HFFc6 (cell line): ENCODE measurements at places on chromosomes 1 and 21.
A peak's percentile ranks its signal among the peaks of the same experiment; 100 is the strongest.

- H3K4me1 ChIP-seq: peaks cover 78% of the 10 kb centered on the region
- no peak for DNase-seq
- H3K27ac ChIP-seq: no peak overlapping the region
- peaks cover 12% of the 10 kb centered on the region for H3K27me3 ChIP-seq
These were observed 423 bp downstream of the SLAMF8 start for GRCh38 chr1:159827102-159827490.

DNA sequence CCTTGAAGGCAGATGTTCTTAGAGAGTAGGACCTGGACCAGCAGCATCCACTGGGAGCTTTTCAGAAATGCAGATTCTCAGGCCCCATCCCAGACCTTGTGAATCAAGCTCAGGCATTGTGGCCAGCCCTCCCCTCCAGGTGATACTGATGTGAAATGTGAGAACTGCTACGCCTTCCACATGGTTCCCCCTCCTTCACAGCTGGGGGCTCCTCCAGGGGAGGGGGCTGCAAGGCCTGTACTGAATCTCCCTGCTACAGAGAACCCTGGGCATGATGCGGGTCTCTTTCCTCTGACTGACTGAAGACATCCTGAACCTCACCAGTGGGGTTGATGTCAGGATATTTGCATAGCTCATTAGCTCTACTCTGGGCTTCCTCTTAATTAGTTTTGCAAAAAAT lies 141.8 kb upstream of the CSF3R start:
- peaks cover 11% of the 10 kb centered on the region for H3K27me3 ChIP-seq
- no peak overlapping the region for H3K27ac ChIP-seq
- H3K4me3 ChIP-seq: no peak overlapping the region
- DNase-seq: no peak
- H3K4me1 ChIP-seq: no peaks in the 10 kb centered on the region

DNA sequence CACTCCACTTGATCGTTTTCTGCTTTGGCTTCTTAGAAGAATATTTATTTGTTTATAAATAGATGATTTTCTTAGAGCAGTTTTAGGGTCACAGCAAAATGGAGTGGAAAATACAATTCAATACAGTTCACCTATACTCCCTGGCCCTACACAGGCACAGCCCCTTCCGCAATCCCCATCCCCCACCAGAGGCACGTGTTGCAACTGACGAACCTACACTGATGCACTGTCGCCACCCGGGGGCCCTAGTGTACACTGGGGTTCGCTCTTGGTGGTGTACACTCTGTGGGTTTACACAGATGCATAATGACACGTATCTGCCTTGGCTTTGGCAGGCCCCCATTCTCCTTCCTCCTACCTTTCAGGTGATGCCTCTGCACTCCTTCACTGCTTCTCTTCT lies 8.0 kb downstream of the ECHDC2 start:
- no peaks in the 10 kb centered on the region for H3K4me1 ChIP-seq
- H3K27me3 ChIP-seq: peaks cover 3% of the 10 kb centered on the region; the same call in 1 of the 2 replicates
- no peak overlapping the region for H3K4me3 ChIP-seq
- DNase-seq: no peak

GRCh38 chr1:41461790-41462679 lies 22.4 kb downstream of the EDN2 start:
- H3K4me3 ChIP-seq: no peak overlapping the region
- H3K27me3 ChIP-seq: peaks cover 20% of the 10 kb centered on the region
- H3K4me1 ChIP-seq: peaks cover 11% of the 10 kb centered on the region
- DNase-seq: no peak
- H3K27ac ChIP-seq: no peak overlapping the region
- H3K36me3 ChIP-seq: no peaks in the 10 kb centered on the region

DNA sequence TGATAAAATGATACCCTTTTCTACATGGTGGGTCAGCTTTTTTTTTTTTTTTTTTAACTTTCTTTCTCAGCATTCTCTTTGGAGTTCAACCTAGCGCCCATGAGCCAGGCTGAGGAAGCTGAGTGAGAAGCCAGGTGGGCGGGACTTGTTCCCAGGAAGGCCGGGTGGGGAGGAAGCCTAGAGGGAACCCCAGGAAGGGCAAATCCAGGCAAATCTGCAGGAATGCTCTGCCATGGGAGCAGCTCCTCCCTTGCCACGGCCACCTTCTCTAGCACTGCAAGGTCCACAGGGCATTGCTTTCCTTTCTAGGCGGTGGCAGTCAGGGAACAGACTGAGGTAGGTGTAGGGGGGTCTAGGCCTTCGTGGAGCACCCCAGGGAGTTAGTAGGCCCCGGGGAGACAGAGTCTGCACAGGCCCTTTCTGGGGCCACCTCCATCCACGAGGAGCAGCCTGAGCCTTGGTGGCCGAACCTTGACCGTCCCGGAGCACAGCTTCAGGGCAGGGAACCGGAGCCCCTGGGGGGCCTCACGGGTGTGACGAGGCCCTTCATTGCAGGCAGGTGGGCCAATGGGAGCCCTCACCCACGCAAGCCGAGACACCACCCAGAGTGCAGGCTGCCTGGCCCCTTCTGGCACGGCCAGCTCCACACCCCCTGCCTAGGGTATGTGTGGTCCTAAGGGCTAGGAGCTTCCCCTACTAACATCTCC lies 18.2 kb upstream of the CCDC27 start:
- no peak for DNase-seq
- H3K27me3 ChIP-seq: peaks cover 13% of the 10 kb centered on the region
- H3K27ac ChIP-seq: no peak overlapping the region
- no peak overlapping the region for H3K4me3 ChIP-seq
- H3K4me1 ChIP-seq: no peaks in the 10 kb centered on the region
- no peaks in the 10 kb centered on the region for H3K36me3 ChIP-seq

DNA sequence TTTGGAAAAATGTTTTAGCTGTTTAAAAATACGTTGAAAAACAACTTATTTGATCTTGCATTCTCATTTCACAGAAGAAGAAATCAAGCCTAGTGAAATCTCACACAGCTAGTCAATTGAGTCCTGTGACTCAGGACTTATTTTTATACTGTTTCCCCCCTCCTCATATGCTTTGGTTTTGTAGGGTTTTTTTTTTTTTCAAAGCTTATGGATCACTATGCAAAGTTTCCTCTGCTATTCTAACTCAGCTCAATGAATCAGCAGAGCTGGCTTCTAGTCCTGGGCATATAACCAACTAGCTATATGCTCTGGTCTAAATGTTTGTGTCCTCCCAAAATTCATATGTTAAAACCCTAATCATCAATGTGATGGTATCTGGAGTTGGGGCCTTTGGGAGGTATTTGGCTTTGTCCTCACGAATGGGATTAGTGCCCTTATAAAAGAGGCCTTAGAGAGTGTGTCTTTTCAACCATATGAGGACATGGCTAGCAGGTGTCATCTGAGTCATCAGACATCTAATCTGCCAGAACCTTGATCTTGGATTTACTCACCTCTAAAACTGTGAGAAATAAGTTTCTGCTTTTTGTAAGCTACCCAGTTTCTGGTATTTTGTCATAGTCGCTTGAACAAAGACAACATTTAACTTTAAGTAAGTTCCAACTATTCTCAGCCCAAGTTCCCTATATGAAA lies 317.2 kb upstream of the C1orf87 start:
- no peak overlapping the region for H3K27ac ChIP-seq
- H3K27me3 ChIP-seq: no peaks in the 10 kb centered on the region
- DNase-seq: no peak
- H3K4me1 ChIP-seq: no peaks in the 10 kb centered on the region
- no peaks in the 10 kb centered on the region for H3K36me3 ChIP-seq
- H3K4me3 ChIP-seq: no peak overlapping the region

DNA sequence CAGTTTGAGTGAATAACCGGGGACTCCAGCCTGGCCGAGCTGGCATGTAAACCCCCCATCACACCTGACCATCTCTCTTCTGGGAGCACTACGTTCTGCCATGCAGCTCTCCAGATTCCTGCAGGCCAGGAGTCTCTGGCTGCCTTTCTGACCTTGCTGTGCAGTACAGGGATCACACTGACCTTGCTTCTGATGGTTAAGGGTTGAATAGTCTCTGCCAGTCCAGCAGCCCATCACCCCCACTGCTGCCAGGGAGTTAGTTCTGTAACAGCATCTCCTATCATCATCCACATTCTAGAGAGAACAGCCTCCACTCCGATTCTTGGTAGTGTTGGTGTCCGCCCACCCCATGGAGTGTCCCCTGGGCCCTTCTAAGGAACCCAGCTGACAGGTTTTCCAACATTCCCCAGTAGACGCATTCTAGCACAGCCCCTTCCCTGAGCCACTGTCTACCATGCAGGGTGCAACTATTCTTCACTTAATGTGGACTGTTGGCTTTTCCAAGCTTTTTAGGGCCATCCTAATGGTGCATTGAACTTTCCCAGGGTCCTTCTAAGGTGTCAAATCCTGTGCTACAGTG lies 109.8 kb downstream of the RIPK4 start:
- H3K4me3 ChIP-seq: no peak overlapping the region
- H3K4me1 ChIP-seq: peaks cover 29% of the 10 kb centered on the region
- H3K36me3 ChIP-seq: no peaks in the 10 kb centered on the region; the same call in 1 of the 2 replicates
- H3K27me3 ChIP-seq: peaks cover 9% of the 10 kb centered on the region

DNA sequence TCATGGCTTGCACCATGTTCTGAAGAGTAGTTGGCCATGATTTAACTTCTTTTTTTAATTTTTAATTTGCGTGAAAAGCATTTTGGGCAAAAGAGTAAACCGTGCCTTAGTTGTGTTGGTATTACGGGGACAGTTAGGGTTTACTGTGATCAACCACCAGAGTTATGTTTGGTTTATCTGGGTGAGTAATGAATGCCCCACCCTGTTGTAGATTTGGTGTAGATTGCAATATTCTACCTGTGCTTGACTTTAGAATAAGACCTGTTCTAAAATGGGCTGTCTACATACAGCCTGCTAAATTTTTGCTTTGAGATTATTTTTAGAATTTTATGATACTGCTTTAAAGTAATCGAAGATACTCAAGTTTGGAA lies 1.4 kb downstream of the USP25 start:
- DNase-seq: no peak
- peaks cover 7% of the 10 kb centered on the region for H3K27me3 ChIP-seq
- H3K27ac ChIP-seq: peak overlapping the region; percentile 83; the same call in 1 of the 2 replicates
- H3K4me1 ChIP-seq: peaks cover 32% of the 10 kb centered on the region
- peak overlapping the region; percentile 95 for H3K4me3 ChIP-seq
- no peaks in the 10 kb centered on the region for H3K36me3 ChIP-seq

GRCh38 chr1:45802343-45803298 lies 791 bp upstream of the MAST2 start:
- peaks cover 16% of the 10 kb centered on the region for H3K36me3 ChIP-seq
- no peaks in the 10 kb centered on the region for H3K27me3 ChIP-seq
- H3K4me1 ChIP-seq: peaks cover 41% of the 10 kb centered on the region

DNA sequence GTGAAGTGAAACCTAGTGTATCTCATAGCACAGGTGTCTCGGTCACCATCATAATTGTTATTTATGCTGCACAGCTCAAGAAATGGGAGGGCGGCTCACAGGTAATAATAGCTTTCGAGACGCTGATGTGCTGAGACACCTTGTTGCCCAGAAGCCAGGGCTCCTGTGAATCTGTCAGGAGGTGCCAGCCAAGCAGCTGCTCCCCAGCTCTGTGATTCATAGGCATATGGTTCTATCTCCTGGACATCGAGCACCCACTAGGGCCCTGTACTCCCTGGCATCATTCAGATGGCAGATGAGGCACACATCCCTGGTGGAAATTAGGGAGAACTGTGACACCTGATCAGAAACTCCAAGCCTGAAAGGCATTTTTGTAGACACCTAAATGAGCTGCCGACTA lies 53.5 kb downstream of the SYT6 start:
- H3K27ac ChIP-seq: no peak overlapping the region
- H3K4me3 ChIP-seq: no peak overlapping the region
- H3K27me3 ChIP-seq: peaks cover 45% of the 10 kb centered on the region

- DNase-seq: peak; percentile 34
- peaks cover 3% of the 10 kb centered on the region; the same call in 1 of the 2 replicates for H3K27me3 ChIP-seq
- no peak overlapping the region for H3K27ac ChIP-seq
- no peak overlapping the region for H3K4me3 ChIP-seq
- H3K36me3 ChIP-seq: no peaks in the 10 kb centered on the region
These were observed 46.8 kb downstream of the PTPRU start for GRCh38 chr1:29282924-29283803.

GRCh38 chr1:226222686-226223085 lies 778 bp upstream of the MIXL1 start:
- H3K36me3 ChIP-seq: no peaks in the 10 kb centered on the region
- H3K4me3 ChIP-seq: no peak overlapping the region; the same call in 1 of the 2 replicates
- no peak overlapping the region for H3K27ac ChIP-seq
- H3K4me1 ChIP-seq: no peaks in the 10 kb centered on the region
- H3K27me3 ChIP-seq: peaks cover 10% of the 10 kb centered on the region; the same call in 1 of the 2 replicates

DNA sequence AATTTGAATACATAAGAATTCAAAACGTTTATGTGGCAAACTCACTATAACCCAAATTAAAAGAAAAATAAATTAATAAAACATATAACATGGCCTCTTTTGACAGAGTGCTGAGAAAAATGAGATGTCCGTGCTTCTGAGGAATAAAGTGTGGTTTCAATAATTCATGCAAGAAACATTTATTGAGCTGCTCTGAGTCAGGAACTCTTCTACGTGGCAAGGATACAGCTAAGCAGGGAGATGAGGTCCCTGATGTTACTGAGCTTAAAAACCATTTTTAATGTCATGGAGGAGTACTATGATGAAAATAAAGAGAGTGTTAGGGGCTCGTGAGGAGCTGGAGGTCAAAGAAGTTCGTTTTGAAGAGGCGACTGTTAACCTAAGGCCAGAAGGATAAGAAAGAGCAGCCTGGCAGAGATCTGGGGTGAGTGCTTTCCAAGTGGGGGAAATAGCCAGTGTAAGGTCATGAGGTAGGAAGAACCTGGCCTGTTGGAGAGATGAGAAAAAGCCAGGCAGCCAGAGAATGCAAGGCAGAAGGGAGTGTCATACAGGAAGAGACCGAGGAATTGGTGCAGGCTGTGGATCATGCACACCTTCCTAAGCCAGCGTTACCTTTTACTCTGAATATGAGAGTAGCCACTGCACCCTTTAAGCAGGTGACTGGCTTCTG lies 182.2 kb upstream of the DUSP10 start:
- no peak overlapping the region for H3K4me3 ChIP-seq
- peaks cover 33% of the 10 kb centered on the region for H3K4me1 ChIP-seq
- no peak for DNase-seq
- no peaks in the 10 kb centered on the region for H3K36me3 ChIP-seq
- no peaks in the 10 kb centered on the region; the same call in 1 of the 2 replicates for H3K27me3 ChIP-seq
- H3K27ac ChIP-seq: peak overlapping the region; percentile 60
